HFF-Myc (cell line): ENCODE measurements at places on chromosomes 5 and 9.

DNA sequence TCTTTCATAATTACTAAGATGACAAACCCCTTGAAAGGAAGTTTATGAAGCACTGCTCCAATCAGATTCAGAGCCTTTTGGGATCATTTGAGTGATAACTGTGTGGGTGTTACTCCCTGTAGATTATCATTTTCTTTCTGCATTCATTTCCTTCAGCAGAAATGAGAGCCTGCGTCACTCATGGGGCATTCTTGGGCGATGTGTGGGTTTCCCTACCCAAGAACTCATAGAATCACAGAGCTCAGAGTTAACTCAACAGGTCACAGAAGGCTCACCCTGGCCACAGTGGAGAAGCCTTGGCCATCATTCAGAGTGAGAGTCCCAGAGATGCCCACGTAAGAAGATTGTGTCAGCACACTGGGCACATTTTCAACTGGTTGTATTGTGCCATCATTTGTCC is 401.9 kb downstream of the TLE4 start:
- no peak for DNase-seq

- no peak for DNase-seq
Observed at GRCh38 chr9:69292078-69292477, 32.9 kb upstream of the ENTREP1 start.

GRCh38 chr9:114433086-114433485 is 45.3 kb upstream of the AKNA start:
- DNase-seq: no peak

- DNase-seq: no peak
Observed at GRCh38 chr5:129857116-129857515, 47.1 kb upstream of the CHSY3 start.
